ENCODE measurements at places on chromosomes 3 and 15.

- DNase-seq = no peak
Measured at GRCh38 chr3:128585189-128585588, 65.4 kb downstream of the RPN1 start.

- no peak for DNase-seq
Measured at GRCh38 chr15:99571299-99571698, 5.5 kb downstream of the MEF2A start.

GRCh38 chr15:81254277-81254915 is 57.7 kb downstream of the IL16 start:
- DNase-seq = no peak

- DNase-seq = no peak
Measured at GRCh38 chr3:180252683-180253082, 215.9 kb upstream of the PEX5L start.
